DMS 273 treated with DMSO at 0.1 percent for 48 hours (cell line): ENCODE measurements at places on chromosomes 3 and 15.

GRCh38 chr15:35833581-35833980, 287.6 kb upstream of the DPH6 start:
- DNase-seq, result no peak

DNA sequence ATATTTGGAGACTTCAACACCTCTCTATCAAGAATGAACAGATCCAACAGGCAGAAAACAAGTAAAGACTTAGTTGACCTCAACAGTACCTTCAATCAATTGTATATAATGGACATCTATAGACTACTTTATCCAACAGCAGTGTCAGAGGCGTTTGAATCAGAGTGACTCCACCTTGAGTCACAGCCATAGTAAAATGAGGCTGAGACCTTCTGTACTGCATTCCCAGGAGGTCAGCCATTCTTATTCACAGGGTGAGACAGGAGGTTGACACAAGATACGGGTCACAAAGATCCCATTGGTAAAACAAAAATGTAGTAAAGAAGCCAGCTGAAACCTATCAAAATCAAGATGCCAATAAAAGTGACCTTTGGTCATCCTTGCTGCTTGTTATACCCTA, 299.8 kb downstream of the CNTN3 start:
- DNase-seq, result no peak

DNA sequence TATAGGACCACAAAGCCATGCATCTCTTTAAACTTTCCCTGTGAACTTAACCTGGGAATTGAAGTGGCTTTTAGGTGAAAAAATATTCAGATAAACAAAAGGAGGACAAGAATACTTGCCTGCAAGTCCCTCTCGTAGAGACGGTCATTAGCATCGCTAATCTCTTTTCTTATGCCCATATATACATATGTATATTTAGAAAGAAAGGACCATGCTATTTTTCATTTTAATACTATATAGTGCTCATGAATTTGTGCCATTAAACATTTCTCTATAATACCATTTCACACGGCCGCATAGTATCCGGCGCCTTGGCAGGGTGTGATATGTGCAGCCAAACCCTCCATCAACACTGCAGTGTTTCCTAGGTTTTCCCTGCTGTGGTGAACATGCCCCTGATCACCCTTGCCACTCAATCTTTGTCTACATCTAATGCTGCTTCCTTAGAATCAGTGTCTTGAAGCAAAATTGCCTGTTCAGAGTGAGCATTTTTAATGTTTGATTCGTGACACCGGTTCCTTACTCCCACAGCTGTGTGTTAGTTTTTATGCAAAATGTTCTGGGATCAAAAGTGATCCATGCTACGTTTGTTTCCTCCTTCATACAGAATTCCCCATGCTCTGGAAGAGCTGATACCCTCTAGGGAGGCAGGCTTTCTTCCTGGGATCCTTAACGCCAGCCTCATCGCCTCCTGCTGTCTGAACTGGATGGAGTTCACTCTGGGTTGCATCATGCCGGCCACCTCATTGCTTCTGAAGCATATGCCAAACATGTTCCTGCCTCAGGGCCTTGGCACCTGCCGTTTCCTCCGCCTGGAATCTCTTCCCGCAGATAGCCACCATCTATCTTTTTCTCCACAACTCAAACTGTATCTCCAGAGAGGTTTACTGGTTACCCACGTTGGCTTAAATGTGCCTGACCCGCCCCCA, 118.1 kb downstream of the FBLN2 start:
- DNase-seq, result no peak

- DNase-seq, result no peak
Measured at GRCh38 chr15:76035593-76035992, 23.4 kb upstream of the NRG4 start.

- DNase-seq, result no peak
Measured at GRCh38 chr3:71689291-71689690, 35.9 kb downstream of the EIF4E3 start.

GRCh38 chr3:34955680-34956079, 683.6 kb upstream of the ARPP21 start:
- DNase-seq, result no peak

DNA sequence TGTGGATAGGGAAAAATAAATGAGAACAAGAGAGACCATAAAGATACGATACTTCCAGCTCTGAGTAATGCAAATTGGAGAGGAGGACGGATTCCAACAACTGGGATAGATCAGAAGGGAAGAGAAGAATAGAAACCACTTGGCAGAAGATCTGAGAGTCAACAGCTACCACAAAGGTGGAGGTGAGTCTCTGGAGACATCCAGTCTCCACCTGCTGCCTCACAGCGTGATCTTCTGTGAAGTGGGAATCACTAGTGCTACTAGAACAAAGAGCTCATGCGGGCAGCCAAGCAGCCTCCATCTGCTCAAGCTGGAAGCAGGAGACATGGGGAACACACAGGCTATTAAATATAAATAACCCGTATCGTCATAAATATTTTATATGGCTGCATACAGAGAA, 558.5 kb upstream of the CFAP20DC start:
- DNase-seq, result peak; percentile 6

DNA sequence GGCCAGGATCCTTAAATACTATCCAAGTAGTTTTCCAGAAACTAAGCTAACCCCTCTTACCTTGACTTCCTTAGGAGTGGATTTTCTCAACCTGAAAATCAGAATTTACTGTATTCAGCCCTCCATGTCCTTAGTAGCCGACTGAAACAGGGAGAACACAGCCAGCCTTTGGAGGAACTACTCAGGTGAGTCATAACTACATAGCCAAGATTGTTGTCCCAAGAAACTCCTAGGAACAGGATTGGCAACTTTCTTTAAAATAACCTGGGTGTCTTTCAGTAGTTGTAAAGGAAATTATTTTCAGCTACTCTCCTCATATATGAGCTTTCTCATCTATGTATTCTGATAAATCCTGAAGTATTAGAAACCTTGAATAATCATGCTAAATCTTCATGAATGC, 22.3 kb downstream of the FANCD2OS start:
- no peak for DNase-seq
